ENCODE measurements at places on chromosomes 1 and 21.

- no peak for DNase-seq
These were observed 88.1 kb downstream of the GPATCH2 start for GRCh38 chr1:217542837-217543236.

GRCh38 chr1:226655251-226656163 lies 83.6 kb downstream of the ITPKB start:
- no peak for DNase-seq

- DNase-seq: no peak
These were observed 15.1 kb upstream of the DMBX1 start for GRCh38 chr1:46474570-46474969.

GRCh38 chr1:34113362-34113761 lies 51.7 kb downstream of the CSMD2 start:
- DNase-seq: no peak

GRCh38 chr1:214557952-214558735 lies 6.7 kb upstream of the PTPN14 start:
- no peak for DNase-seq

- no peak for DNase-seq
These were observed 94.6 kb downstream of the IGSF21 start for GRCh38 chr1:18201997-18202719.

- DNase-seq: no peak
These were observed 5.8 kb upstream of the SLC44A5 start for GRCh38 chr1:75616436-75617433.

GRCh38 chr1:81754424-81754823 lies 46.3 kb upstream of the ADGRL2 start:
- DNase-seq: no peak

GRCh38 chr21:29656504-29657239 lies 283.1 kb downstream of the GRIK1 start:
- DNase-seq: peak; percentile 41

Data from fibroblast of skin of left quadriceps (primary cell).